A549 treated with dexamethasone at 1 μM for 4 hours (cell line): ENCODE measurements at places on chromosomes 13 and 19. TPM values are rescaled to one million over a fixed set of nuclear protein-coding genes. Genes with fewer than 3 reads are reported as not detected.

Gene MCEMP1
- total RNA-seq = not detected in 5 replicates

Gene MEDAG
- 0.11 to 0.32 TPM (median 0.19 TPM) in 5 replicates for total RNA-seq

Gene PLVAP
- not detected in 5 replicates for total RNA-seq

Gene GRK1
- total RNA-seq = 0.03 TPM in 1 of 5 replicates, not detected in the others

Gene GJA3
- total RNA-seq = 0.86 to 1.3 TPM (median 1.3 TPM) in 5 replicates

Gene CCNA1
- total RNA-seq = 0.23 to 0.45 TPM (median 0.38 TPM) in 5 replicates

Gene IZUMO2
- not detected in 5 replicates for total RNA-seq

Gene SIGLEC14
- 0.07 to 0.11 TPM (median 0.08 TPM) in 3 of 5 replicates, not detected in the others for total RNA-seq

Gene TYROBP
- total RNA-seq = not detected in 5 replicates

Gene C13orf42
- not detected in 5 replicates for total RNA-seq

Gene SHISA7
- total RNA-seq = 0.02 TPM in 2 of 5 replicates, not detected in the others

Gene ELANE
- total RNA-seq = 0.09 to 0.23 TPM (median 0.17 TPM) in 4 of 5 replicates, not detected in the other

Gene RDH8
- total RNA-seq = 0.18 to 0.42 TPM (median 0.27 TPM) in 5 replicates

Gene PPM1N
- total RNA-seq = 6.0 to 7.2 TPM (median 6.8 TPM) in 5 replicates

Gene ETFB
- 223 to 280 TPM (median 242 TPM) in 5 replicates for total RNA-seq

Gene F2RL3
- not detected in 5 replicates for total RNA-seq

Gene ZNF560
- not detected in 5 replicates for total RNA-seq

Gene CYP4F11
- total RNA-seq = 4.4 to 6.4 TPM (median 5.2 TPM) in 5 replicates

Gene KCNC3
- total RNA-seq = 0.98 to 1.7 TPM (median 1.7 TPM) in 5 replicates

Gene TMEM145
- 2.2 to 4.2 TPM (median 3.6 TPM) in 5 replicates for total RNA-seq

Gene TNFSF13B
- 0.05 to 0.12 TPM (median 0.06 TPM) in 3 of 5 replicates, not detected in the others for total RNA-seq

Gene ZNF677
- total RNA-seq = not detected in 5 replicates

Gene C19orf38
- 0.07 to 0.18 TPM (median 0.14 TPM) in 4 of 5 replicates, not detected in the other for total RNA-seq

Gene ZNF550
- total RNA-seq = 2.6 to 4.2 TPM (median 3.9 TPM) in 5 replicates

Gene ZNF66
- not detected in 5 replicates for total RNA-seq

Gene KLK10
- 0.21 to 0.53 TPM (median 0.31 TPM) in 5 replicates for total RNA-seq

Gene ZNF530
- total RNA-seq = 4.3 to 5.1 TPM (median 4.6 TPM) in 5 replicates

Gene KLK13
- 0.09 to 0.14 TPM (median 0.12 TPM) in 3 of 5 replicates, not detected in the others for total RNA-seq

Gene GIPR
- 1.4 to 4.1 TPM (median 2.4 TPM) in 5 replicates for total RNA-seq

Gene GPATCH1
- 11.0 to 14.7 TPM (median 12.9 TPM) in 5 replicates for total RNA-seq

Gene PEAK3
- total RNA-seq = 0.15 to 0.41 TPM (median 0.31 TPM) in 5 replicates

Gene FXYD1
- total RNA-seq = 0.22 to 0.33 TPM in 2 of 5 replicates, not detected in the others

Gene ARID3A
- 2.8 to 6.6 TPM (median 5.6 TPM) in 5 replicates for total RNA-seq
